ENCODE measurements at places on chromosomes 2 and 18.

DNA sequence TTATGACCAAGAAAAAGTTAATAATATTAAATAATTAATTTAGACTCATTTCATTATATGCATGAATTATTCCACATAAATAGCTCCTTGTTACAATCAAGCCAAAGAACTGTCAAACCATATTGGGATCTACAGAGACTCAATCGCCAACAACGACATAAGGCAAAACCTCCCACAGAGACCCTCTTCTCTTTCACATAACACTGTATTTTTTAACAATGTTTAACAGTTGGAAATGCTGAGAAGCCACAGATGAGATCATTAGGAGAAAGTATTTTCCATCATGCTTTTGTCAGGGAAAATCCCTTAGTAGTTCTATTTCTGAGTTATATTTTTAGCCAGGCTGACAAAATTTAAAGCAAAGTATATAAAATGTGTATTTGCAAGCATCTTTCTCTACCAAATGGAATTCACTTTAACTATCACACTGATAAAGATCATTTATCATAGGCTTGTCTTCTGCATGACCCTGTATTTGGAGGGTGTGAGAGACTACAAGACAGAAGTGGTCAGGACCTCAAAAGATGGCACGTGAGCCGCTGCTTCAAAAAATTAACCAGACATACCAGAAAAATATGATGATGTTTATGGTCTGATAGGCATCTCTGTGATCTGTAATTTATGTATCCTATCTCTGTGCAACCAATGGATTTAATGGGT is 383.8 kb downstream of the NRXN1 start:
- no peak for DNase-seq

- DNase-seq: peak; percentile 24
Observed at GRCh38 chr2:25371253-25372241, 29.8 kb upstream of the DNMT3A start.

DNA sequence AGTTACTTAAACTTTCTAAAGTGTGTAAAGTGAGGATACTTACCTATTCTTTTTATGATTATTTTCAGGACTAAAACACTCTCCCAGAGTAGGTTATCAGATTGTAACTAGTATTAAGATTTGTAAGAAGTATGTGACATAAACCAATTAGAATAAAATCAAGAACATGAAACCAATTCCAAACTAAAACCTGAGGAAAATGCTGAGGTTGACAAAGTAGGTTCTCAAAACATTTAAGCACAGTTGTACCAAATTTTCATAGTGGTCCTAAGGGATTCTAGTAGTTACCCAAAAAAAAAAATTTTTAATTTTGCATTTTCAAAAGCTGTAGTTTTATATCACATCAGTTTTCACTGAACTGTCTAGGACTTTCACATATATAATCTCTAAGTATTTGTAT is 157.3 kb downstream of the MEMO1 start:
- DNase-seq: no peak

- no peak for DNase-seq
Observed at GRCh38 chr2:231270221-231271114, 72.0 kb downstream of the ARMC9 start.

GRCh38 chr2:206296128-206296527 is 21.7 kb downstream of the ZDBF2 start:
- DNase-seq: no peak
